CD4-positive, alpha-beta T cell treated with Interleukin-15 for 4 hours (primary cell): ENCODE measurements at places on chromosomes 5 and 9.

- no peak for DNase-seq
These were observed 148.5 kb downstream of the ISOC1 start for GRCh38 chr5:129243039-129243438.

GRCh38 chr5:125813221-125813974 is 609.8 kb upstream of the GRAMD2B start:
- DNase-seq: no peak

GRCh38 chr9:123401879-123402513 is 46.0 kb downstream of the CRB2 start:
- DNase-seq: no peak

DNA sequence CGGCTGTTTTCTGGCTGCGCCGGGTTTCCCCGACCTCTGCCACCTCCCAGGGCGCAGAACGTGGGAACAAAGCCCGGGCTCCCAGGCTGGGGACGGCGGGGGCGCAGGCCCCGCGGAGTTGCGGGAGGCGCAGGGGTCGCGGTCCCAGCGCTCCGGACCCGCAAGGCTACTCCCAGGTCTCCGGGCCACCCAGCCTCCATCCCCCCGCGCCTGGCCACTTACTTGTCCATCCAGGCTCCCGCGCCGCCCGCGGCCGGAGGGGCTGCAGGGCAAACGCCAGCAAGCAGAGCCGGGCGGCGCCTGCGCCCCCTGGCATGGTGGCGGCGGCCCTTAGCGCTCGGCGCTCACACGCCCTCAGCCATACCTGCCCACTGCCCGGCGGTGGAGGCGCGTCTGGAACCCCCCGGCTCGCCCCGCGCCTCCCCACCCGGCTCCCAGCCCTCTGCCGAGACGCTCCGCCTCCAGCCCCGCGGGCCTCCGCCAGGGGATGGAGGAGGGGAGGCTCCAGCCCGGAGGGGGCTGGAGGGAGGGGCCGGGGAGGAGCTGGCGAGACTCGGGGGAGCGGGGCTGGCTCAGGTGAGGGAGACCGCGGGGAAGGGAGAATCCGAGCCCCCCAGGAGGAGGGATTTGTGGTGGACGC is at the start of gene ADAM19:
Gene ADAM19, minus strand, starts transcription at position 395 of the 640 bp plus-strand sequence. Its CDS starts 79 bp downstream, at position 316.
- peak; percentile 54 for DNase-seq

DNA sequence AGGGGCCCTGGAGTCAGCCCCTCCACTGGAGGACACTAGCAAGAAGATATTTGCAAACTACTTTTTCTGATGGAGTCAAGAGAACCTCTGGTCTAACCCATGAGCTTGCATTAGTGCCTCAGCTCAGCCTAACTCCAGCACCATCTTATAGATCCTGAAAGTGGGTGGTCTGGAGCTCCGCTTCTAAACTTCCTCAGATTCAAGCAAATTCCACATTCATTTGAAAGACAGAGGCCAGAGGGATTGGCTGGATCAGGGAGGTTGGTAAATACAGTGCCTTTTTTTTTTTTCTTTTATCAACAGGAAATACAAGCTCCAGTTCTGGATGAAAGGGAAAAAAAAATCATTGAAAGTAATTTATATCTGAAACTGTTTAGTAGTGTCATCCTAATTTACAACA is 99.9 kb downstream of the ENC1 start:
- DNase-seq: no peak

DNA sequence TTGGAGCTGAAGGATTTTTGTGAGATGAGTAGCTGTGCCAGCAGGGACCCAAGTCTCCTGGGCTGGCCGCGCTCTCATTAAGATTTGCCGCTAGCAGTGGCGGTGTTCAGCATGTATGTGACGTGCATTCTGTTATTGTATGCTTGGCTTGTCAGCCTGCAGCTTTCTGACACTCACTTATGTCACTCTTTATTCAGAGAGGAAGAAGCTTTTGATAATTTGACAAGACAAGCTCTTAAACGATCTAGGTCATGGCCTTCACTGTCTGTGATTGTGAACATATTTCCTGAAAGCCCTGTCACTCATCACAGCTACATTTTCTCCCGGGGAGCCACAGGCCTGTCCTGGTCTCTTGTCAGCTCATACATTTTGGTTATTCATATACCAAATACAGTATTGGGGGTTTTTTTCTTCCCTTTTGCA is 98.2 kb upstream of the GRHPR start:
- no peak for DNase-seq

DNA sequence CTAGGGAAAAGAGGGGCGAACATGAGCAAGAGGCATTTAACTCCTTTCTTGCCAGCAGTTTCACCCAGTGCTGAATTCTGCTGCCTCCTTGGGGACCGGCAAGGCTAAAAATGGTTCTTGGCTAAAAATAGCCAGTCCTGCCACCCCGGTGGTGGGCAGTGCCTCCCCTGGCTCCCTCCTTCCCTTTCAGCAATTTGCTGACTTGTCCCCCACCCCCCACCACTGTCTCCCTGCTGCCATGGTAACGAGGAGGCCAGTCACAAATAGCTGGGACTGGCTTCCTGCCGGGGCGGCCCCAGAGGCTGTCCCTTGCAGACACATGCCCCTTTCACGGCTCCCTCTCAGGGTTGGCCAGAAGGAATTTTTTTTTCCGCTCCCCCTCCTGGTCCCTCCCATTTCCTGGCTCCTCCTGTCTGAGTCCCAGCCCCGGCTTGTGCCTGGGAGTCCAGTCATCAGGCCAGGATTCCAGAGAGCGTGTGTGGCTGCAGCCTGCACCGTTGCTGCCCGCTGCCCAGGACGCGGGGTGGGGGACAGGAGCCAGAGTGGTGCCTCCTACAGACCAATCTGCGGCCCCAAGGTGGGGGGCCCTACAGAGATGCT is 130.3 kb downstream of the RGS3 start:
- no peak for DNase-seq

DNA sequence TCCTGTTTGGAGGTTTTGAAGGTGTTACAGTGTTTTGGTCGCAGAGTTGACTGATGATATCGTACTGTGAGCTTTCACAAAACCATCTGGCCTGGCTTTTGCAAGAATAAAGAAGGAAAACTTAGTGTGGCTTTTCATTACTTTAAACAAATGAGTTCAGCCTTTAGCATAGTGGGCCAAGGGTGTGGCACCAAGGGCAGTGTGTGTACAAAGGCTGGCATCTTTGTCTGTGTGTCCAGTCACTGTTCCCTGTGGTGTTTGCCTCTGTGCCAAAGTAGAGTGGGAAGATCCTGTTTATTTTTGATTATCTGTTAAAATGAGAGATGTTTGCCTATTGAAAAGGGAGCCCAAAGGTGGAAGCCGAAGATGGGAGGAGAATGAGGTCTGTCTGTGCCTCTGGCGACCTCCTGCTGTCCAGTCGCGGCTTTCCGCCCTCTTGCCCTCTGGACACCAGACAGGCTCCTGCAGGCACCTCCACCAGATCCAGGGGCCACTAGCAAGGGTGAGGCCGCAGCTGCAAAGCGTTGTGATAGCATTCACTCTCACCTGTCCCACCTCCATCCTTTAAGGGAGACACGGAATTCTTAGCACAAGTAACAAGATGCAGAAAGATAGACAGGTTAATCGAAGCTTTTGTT is 113.7 kb downstream of the TRIO start:
- no peak for DNase-seq

DNA sequence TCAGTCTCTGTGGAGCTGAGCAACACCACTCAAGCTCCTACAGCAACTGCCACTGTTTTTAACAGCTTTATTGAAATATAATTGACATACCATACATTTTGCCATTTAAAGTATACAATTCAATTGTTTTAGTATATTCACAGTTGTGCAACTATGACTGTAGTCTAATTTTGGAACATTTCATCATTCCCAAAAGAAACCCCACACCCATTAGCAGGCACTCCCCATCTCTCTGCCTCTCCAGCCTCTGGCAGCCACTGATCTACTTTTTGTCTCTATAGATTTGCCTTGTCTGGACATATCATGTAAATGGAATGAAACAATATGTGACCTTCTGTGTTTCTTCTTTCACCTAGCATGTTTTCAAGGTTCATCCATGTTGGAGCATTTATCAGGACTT is 43.5 kb downstream of the RUSC2 start:
- DNase-seq: no peak

- no peak for DNase-seq
These were observed 169.9 kb downstream of the EFNA5 start for GRCh38 chr5:107500840-107501239.

DNA sequence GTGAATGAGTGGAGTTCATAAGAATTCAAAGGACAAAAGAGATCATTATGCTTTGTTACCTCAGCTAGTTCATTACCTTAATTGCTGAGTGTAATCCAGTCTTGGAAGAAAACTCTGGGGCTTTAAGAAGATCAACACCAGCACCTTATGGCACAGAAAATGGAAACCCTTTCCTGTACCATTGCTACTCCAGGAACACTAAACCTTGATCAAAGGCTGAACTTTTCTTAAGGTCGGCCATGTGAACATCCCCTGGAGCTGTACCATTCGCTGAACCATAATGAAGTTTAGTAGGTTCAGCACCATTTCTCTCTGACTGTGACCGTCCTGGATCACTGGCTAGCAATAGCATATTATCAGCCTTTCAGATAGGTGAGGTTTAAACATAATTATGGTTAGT is 97.4 kb downstream of the PBX3 start:
- DNase-seq: no peak

- no peak for DNase-seq
These were observed 42.3 kb downstream of the PLPP1 start for GRCh38 chr5:55492449-55492848.

- no peak for DNase-seq
These were observed 13.0 kb downstream of the NREP start for GRCh38 chr5:111743988-111744387.

DNA sequence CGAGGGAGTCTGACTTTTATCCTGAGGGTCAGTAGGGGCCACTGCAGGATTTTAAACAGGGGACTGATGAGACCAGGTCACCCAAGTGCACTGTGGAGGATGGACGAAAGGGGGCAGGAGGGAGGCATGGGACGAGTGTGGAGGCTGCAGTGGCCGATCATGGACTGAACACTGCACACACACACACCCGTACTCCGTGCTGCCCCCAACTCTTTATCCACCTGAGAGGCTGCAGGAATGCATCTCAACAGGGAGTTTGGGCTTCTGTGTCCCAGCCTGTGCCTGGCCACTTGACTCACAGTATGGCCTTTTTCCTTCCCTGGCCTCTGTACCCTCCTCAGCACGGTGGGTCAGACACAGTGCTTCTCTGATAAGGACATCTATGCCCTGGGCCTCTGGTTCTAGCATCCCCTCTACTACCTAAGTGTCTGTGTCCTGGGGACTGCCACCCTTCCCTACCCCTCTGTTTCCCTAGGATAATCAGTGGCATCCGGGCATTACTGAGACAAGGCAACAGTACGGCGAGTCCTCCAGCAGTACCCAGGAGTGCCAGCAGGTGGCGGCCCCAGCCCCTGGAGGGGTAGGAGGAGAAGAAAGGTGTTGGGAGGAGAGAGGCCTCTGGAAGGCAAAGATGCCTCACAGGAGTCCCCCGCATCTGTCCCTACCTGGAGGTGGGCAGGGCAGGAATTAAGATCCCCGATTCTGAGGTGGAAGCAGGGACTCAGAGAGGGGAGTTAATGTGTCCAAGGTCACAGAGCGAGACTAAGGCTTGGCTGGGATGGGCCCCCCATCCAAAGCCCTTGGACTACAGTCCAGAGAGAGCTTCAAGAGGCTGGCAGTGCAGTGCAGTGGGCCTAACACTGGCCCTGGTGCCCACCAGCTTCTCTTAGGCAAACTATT is 5.1 kb upstream of the CDX1 start:
- DNase-seq: peak; percentile 60

DNA sequence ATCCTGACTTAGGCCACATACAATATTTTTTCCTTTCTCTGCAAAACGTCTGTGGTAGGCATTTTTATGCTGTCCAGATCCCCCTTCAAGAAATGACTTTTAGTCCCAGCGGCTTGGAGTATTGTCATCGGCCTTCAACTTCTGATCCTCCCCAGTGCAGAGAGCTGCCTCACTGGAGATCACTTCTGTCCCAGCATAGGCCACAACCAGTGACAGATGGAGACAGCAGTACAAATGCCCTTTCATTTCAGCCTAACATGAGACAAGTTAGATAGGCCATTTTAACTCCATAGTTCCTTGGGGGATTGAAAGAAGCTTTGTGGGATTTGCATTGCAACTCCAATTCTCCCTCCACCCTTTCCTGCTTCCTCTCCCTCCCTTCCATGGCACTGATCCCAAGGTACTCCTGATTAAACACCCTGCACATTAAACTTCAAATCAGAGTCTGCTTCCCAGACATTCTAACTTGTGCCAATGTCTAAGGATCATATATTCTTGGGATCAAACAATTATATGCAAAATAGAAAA is 3.2 kb upstream of the MAMDC2 start:
- DNase-seq: no peak

GRCh38 chr5:91787718-91788117 is 404.6 kb upstream of the ARRDC3 start:
- DNase-seq: no peak
